ENCODE measurements at places on chromosomes 12 and 14. TPM values are rescaled to one million over a fixed set of nuclear protein-coding genes. Genes with fewer than 3 reads are reported as not detected.

The CLEC12A gene
- total RNA-seq: 0.30 TPM

The DENND5B gene
- total RNA-seq: 1.2 TPM

DNA sequence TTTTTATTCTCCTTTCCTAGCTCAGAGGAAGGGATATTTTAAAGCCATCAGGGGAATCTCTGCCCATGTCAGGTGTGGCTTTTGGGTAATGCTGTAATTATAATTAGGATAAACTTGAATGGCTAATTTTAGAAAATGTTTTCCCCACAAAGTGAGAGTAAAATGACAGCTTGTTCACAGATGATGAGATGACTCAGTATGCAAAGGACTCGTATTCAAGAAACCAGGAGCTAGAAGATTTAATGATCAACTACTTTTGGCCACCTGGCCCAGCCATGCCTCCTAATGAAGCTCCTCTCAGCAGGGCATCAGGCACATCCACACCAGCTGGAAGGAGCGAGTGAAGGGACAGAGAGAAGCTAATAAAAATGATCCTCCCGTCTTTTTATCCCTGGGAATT is 29.0 kb upstream of the PLEKHG7 start:
- DNase-seq: no peak

DNA sequence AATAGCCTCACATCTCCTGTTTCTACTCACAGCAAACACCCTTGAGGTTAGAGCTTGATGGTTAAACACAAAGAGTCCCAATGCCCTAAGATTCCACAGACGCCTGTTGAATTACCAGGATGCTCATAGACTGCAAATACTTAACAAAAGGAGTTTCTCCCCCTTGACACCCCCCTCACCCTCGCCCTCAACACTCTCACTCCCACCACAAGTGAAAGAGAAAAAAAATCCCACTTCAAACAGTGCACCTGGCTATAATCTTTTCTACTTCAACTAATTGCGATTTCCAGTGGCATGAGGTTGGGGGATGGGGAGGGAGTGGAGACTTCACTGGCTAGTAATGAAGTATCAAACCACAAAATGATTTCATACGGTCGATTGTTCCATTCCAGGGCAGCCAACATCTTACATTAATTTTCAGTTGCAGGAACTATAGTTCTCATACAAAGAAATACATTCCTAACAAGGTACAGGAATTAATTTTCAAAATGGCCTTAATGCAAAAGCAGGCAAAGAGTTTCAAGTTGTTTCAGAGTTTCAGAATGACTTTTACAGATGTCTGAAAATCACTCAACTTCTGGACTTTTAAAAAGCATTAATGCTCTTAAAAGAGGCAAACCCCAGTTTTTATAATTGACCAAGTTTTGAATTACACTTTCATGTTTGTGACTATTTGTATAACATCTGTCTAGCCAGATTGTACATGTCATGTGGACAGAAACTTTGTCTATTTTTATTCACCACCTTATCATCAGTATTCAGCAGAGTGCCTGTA is 390.7 kb downstream of the C12orf75 start:
- no peak for DNase-seq

DNA sequence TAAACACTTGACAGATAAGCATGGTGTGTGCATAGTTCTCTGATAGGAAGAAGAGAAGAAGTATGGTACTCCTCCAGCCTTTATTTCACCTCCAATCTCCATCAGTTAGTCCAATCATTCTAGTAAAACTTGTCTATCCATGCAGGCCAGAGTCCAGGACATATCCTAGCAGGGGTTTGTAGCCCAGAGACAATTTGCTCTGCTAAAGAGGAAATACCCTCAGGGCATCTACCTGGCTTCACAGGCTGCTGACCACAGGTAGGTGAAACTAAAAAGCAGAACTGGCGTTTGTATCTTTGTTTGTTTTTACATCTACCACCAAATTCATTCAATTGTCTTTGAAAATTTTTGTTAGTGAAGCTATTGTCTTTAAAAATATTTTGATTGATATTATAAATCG is 717.6 kb downstream of the FSCB start:
- DNase-seq: no peak

- DNase-seq: no peak
Measured at GRCh38 chr12:18895946-18896345, 158.0 kb downstream of the CAPZA3 start.

DNA sequence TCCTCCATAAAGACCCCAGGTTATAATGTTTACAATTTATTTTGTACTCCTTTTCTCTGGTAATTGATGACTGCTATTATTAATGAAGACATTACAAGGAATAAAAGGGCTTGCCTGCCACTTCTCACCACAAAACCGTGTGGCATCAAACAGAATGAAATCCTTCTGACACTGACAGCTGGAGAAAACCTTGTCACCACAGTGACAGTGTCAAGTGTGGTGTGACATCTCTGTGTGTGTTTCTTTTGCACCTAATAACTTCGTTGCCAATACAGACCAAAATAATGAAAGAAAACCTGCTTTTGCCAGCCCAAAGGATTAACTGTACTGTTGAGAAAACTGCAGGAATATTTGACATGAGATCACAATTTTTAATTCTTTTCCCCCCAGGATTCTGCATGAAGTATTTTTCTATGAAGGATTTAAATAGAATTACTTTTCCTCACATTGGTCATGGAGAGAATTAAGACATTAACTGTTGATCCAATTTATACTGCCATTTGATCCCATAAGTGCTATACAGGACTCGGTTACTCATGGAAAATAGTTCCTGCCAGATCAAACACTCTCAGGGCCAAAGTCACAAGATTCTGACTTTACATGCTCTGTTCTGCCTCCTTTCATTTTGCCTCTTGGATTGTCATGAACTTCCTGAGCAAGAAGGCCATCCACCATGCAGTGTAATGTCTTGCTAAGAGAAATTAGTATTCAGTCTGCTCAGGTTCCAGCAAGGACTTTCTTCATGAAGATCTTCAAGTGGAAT is 60.4 kb upstream of the IFNG-AS1 start:
- no peak for DNase-seq

The PDE3A gene
- 0.07 TPM for total RNA-seq

The ARPC3 gene
- 312 TPM for total RNA-seq

The KRT8 gene
- 0.25 TPM for total RNA-seq

DNA sequence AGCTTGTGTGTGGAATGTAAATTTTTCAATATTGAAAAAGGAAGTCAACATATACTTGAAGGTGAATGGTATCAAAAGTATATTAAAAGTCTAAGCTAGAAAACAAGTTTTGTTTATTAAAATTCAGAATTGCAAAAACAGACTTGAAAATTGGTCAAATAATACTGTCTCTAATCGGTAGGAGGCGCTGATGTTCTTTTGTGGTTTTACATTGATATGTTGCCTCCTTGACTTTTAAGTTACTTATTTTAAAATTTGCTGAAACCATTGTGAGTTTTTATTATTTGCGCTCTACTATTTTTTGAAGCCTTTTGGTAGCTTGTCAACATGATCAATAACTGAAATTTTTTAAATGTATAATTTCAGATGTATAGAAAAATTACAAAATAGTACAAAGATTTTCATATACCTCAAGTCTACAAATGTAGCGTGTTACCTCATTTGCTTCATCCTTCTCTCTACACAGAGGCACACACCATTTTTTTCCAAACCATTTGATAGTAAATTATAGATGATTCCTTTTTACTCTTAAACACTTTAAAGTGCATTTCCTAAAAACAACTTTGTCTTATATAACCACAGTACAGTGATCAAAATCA is 6.9 kb downstream of the RTRAF start:
- no peak for DNase-seq

DNA sequence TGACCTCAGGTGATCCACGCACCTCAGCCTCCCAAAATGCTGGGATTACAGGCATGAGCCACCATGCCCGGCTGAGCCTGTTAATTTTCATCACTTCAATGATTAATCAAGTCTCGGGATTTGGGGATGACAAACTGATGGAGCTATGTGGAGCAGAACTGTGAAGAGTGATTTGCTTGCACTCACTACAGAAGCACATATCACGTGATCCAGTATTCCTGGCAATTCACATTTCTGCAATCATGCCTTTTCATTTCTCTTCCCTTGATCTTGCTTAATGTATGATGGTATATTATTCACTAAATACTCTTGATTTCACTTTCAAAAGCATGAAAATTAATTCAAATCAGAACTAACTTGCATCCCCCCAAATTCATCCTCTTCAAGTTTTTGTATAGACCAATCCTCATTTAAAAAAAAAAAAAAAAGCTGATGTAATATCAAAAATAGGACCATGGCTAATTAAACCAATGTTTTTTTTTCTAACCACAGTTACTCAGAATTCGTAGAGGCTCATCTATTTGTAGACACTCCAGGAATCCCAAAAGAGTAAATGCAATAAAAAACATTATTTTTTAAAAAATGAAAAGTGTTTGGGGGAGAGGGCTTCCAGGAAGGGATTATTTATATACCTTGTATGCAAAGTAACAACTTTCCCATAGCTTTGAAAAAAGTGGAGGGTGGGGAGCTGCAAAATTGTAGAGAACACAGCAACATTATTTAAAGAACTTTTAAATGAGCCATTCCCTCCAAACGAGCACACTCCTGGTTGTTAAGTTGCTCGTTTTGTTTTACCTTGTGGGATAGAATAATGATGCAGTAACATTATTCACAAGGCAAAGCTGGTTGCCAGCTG is 7.0 kb upstream of the ATXN2 start:
- no peak for DNase-seq

The BCAT1 gene
- total RNA-seq: 12.7 TPM

The KCNJ8 gene
- not detected for total RNA-seq

DNA sequence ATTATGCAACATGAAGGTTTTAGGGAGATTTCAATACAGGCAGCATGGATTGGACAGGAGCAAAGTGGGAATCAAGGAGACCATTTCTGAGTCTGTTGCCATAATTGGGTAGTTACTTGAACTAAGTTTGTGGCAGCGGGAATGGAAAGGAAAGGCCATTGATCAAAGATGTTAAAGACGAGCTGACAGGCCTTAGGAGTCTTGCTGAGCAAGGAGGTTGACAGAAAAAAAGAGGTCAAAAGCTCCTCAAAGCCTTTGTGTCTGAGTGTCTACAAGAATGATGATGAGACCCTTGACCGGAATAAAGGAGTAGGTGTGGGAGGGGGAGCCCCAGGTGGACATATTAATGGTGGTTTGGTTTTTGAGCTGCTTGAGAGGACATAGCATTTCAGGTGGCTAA is 9.4 kb downstream of the PLEKHA5 start:
- DNase-seq: no peak

The ZNF891 gene
- 2.0 TPM for total RNA-seq

The SLCO1B3 gene
- total RNA-seq: not detected

GRCh38 chr14:100430571-100430970 is 107.4 kb downstream of the SLC25A47 start:
- DNase-seq: no peak

GRCh38 chr12:65106948-65107347 is 14.2 kb downstream of the WIF1 start:
- DNase-seq: no peak

DNA sequence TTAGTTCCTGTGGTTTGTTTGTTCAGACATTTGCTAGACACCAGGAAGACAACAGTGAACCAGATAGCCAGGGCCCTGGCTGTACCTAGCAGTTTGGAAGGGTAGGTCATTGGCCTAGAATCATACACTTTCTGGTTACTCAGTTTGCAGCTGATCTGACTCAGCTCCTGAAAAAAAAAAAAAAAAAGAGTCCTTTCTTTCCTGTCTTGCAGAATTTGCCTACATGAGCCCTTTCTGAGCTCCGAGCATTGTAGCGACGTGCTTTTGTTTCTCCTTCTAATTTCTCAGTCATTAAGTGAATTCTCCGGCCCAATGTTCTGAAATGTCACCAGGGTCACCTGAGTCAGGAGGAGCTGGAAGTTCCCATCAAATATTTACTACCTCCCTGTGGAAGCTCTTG is 2.4 kb downstream of the CABP1 start:
- no peak for DNase-seq

DNA sequence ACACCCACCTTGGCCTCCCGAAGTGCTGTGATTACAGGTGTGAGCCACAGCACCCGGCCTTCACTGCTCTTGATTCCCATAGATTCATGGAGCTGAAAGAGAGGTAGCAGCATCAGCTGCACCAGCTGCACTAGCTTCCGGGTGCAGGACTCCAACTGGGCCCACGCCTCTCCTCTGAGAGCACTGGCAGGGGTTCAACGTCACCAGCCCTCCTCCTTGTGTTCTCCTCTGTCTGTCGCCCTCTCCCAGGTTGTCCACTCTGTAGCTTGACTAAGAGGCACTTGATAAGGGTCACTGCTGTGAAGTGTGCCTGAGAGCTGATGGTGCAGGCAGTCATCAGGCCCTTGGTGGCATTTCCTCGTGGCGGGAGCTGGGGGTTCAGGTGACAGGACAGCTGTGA is 28.3 kb downstream of the MLXIP start:
- DNase-seq: no peak

DNA sequence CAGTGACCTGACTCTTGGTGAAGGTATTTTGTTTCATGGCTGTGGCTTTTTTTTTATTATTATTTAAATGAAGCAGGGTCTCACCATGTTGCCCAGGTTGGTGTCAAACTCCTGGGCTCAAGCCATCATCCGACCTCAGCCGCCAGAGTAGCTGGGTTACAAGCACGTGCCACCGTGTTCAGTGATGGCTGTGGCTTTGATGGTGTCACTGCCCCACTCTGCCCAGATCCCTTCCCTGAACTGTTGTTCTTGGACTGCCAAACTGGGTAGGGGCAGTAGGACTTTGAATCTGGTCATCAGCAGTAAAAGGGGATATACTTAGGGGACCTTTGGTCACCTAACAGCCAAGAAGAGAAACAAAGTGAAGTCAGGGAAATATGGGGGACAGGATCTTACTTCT is 19.4 kb downstream of the B4GALNT3 start:
- DNase-seq: no peak

DNA sequence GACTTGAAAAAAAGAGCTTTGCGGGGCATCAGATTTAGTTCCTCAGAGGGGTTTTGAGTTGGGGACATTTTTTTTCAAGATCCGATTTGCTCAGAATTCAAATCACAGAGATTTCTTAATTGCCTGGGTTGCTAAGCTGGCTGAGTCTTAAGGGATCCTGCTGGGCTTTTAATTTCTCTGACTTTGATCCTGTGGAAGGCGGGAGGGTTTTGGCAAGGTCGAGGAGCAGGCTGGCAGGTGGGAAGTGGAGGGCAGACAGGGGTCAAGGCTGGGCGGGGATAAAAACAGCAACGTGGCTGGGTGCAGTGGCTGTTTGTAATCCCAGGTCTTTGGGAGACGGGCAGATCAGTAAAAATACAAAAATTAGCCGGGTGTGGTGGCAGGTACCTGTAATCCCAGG is 33.5 kb upstream of the CCDC63 start:
- no peak for DNase-seq

DNA sequence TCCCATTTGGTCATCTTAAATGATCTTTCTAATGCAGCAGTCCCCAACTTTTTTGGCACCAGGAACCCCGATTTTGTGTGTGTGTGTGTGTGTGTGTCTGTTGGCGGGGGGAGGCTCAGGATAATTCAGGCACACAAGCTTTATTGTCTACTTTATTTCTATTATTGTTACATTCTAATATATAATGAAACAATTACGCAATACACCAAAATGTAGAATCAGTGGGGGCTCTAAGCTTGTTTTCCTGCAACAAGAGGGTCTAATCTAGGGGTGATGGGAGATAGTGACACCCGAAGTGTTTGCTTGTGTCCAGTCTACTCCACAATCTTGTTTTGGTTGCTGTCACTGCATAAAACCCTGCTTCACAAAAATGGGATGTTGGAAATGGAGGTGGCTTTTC is 621.1 kb upstream of the LRFN5 start:
- DNase-seq: no peak
